ENCODE measurements at places on chromosomes 2 and 18.

- H3K27me3 ChIP-seq: peaks cover 98% of the 10 kb centered on the region
- no peak overlapping the region for H3K27ac ChIP-seq
- H3K36me3 ChIP-seq: no peaks in the 10 kb centered on the region
- no peak overlapping the region for H3K4me3 ChIP-seq
- H3K4me1 ChIP-seq: peaks cover 16% of the 10 kb centered on the region
Observed at GRCh38 chr2:172093416-172094293, 8.3 kb downstream of the DLX1 start.

DNA sequence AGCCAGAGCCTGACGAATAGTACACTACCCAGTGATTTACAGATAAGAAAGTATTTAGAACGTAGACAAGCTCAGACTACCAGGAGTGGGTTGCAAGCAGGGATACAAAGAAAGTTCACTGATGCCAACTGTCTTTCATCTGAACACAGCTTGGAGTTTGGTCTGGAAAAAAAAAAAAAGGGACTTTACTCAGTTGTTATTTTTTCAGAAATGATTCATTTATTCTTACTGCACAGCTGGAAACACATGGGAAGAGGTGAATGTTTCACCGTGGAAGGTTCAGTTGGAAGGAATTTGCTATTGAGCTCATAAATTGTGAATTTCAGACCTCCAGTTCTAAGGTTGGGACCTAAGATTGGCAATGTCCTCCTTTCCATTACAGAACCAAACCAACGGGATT, 259.7 kb downstream of the ETAA1 start:
- H3K27me3 ChIP-seq: no peaks in the 10 kb centered on the region
- DNase-seq: no peak
- no peak overlapping the region for H3K27ac ChIP-seq
- H3K4me1 ChIP-seq: no peaks in the 10 kb centered on the region

- H3K4me1 ChIP-seq: no peaks in the 10 kb centered on the region
- H3K27me3 ChIP-seq: no peaks in the 10 kb centered on the region
- no peak for DNase-seq
- H3K27ac ChIP-seq: no peak overlapping the region
Observed at GRCh38 chr2:172397148-172397834, 30.1 kb upstream of the ITGA6 start.

- H3K4me1 ChIP-seq: peaks cover 13% of the 10 kb centered on the region
- H3K4me3 ChIP-seq: no peak overlapping the region
- no peaks in the 10 kb centered on the region for H3K36me3 ChIP-seq
- no peaks in the 10 kb centered on the region for H3K27me3 ChIP-seq
- H3K27ac ChIP-seq: no peak overlapping the region
Observed at GRCh38 chr2:105775809-105776559, 31.3 kb downstream of the NCK2 start.

GRCh38 chr2:109558076-109558882, 55.5 kb downstream of the SEPTIN10 start:
- H3K4me1 ChIP-seq: no peaks in the 10 kb centered on the region
- peaks cover 7% of the 10 kb centered on the region for H3K36me3 ChIP-seq
- no peak for DNase-seq
- no peak overlapping the region for H3K4me3 ChIP-seq
- H3K27ac ChIP-seq: no peak overlapping the region

DNA sequence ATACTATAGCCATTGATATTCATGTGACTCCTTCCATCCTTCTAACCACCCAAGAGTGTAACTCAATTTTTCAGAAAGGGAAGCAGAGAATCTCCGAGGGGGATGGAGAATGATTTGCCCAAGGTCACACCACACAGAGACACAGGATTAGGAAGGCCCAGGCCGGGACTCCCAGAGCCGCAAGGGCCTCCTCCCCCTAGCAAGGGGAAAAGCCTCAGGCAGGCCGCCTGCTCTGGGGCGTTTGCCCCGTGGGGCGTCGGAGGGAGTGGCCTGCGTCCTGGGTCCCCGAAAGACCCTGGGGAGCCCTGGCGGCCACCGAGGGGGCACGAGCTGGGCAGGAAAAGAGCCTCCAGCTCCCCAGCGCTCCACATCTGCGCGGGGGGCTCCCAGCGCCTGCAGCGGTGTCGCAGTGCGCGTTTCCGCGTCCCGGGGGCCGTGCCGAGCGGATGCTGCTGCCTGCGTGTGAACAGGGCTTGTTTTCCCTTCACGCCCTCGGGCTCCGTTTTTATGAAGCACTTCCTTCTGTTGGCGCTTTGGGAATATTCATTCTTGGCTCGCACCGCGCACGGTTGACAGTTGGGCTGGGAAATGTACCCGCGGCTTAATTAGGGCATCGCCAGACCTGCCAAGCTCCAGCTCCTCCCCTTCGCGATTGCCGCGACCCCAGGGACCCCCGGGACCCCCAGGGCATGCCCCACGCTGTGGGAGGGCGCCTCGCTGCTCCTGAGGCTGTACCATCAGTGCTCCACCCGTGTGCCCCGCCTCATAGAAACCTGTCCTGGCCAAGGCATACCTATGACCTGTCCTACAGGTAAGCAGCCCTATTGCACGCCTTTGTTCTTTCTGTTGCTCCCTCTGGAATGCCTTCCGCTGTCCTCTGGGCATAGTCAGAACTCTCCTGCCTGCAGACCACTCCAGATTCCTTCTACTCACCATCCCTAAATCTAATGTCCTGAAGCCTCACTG, 158.9 kb upstream of the GLI2 start:
- H3K4me3 ChIP-seq: no peak overlapping the region
- H3K27ac ChIP-seq: no peak overlapping the region
- H3K27me3 ChIP-seq: peaks cover 43% of the 10 kb centered on the region
- no peaks in the 10 kb centered on the region for H3K36me3 ChIP-seq
- no peak for DNase-seq
- peaks cover 4% of the 10 kb centered on the region for H3K4me1 ChIP-seq

- no peak overlapping the region for H3K27ac ChIP-seq
- DNase-seq: no peak
- H3K36me3 ChIP-seq: no peaks in the 10 kb centered on the region
- no peak overlapping the region for H3K4me3 ChIP-seq
- peaks cover 6% of the 10 kb centered on the region for H3K4me1 ChIP-seq
Observed at GRCh38 chr2:64489081-64489751, 34.9 kb upstream of the AFTPH start.

DNA sequence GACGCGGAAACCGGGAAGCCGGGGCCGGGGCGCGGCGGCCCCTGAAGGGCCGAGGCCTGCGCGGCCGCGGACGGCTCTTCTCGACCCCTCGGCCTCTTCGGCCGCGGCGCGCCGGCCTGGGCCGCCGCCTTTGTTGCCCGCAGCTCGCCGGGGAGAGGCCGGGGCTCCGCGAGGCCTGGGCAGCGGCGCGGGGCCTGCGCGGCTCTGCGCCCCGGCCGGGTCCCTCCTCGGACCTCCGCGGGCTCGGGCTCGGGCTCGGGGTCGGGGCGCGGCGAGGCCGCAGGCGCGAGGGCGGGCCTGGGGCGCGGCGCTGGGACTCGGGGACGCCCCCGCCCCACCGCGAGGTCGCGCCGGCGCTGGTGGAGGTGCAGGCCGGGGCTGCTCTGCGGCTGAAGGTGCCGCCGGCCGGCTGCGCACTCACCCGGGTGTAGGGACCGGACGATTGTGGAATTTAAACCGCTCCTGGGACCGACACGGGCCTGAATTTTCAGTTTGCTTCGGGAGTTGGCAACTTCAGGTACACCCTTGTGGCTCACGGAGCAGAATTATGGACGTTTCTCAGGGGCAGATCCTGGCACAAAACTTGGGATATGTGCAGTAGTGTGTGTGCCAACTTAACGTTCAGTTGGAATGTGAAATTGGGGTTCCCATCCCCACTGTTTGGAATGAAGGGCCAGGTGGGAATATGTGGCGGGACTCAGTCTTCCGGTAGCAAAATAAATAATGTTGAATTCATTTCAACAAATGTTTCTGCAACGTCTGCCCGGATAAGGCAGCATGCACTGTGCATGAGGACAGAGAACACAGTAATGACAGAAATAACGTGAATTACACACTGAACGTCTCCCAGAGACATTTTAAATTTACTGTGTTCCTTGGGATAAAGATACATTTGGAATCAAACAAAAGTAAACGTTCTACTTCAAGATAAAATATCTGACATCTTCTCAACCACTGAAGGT, 787 bp downstream of the SOCS6 start:
- peak overlapping the region; percentile 98 for H3K4me3 ChIP-seq
- DNase-seq: peak; percentile 36
- H3K27ac ChIP-seq: peak overlapping the region; percentile 70
- no peaks in the 10 kb centered on the region for H3K36me3 ChIP-seq
- H3K4me1 ChIP-seq: peaks cover 4% of the 10 kb centered on the region

DNA sequence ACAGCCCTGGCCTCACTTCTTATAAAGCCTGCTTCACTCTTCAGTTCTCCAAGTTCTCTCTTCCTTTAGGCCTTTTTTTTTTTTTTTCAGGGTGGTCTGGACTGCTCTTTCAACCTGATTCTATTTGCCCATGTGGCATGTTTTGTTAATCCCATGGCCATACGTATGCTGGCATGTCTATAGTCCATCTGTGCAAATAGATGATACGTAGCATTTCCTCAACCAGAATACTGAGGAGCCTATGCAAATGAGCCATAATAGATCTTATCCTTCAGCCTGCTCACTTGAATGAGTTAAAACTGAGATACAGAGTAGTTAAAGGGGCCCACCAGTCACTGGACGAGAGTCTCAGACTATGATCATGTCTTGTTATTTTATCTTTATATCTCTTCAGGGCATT, 265.2 kb upstream of the CXCR4 start:
- no peak for DNase-seq
- H3K27ac ChIP-seq: no peak overlapping the region
- H3K27me3 ChIP-seq: no peaks in the 10 kb centered on the region
- no peaks in the 10 kb centered on the region for H3K36me3 ChIP-seq
- H3K4me3 ChIP-seq: no peak overlapping the region
- no peaks in the 10 kb centered on the region for H3K4me1 ChIP-seq

DNA sequence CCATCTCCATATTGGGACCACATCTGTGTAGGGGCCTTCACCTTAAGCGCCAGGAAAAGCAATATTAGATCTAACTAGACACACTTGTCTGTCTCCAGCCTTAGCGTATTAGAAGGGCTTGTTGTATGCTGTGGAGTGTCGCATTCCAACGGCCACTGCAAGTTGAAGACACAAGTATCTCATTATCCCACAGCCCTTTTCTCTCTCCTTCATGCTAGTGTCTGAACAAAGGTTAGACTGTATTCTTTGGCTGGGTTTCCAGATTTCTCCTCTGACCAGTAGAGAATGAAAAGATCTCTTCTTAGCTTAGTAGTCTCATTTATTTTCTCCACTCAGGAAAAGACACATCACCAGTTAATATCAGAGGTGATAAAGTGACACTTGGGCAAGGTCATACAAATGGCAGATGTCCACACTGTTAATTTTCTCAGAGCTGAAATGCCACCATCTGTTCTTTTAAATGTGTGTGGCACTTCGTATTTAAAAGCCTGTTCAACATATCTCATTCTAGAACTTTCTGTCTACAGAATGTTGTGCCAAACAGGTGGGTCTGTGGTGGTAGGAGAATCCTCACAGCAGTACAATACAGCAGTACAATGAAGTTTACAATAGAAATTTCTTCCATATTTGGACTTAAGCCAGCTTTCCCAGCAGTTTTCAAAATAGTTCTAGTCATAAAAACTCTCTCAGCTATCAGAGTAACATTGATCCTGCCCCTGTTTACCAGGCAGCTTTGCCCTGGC, 94.0 kb upstream of the ITGA6 start:
- no peaks in the 10 kb centered on the region for H3K36me3 ChIP-seq
- H3K4me1 ChIP-seq: no peaks in the 10 kb centered on the region
- DNase-seq: no peak
- H3K27me3 ChIP-seq: no peaks in the 10 kb centered on the region
- no peak overlapping the region for H3K27ac ChIP-seq
- H3K4me3 ChIP-seq: no peak overlapping the region

DNA sequence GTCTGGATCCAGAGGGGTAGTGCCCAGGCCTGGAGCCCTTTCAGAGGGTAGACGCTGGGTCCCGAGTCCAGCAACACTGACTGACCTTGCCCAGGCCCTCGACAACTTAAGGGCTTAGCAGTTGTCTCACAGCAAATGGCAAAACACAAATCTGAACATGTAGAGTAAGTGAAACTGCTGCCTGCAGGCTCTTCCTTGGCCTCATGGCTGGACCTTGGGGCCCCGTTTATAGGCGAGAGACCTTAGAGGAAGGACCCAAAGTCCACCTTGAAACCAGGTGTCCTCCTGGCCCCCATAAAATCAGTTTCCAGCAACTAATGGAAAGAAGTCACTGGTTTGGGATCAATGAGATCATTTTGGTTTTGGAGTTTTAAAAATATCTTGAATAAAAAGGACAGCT, 154.4 kb downstream of the MYO1B start:
- H3K4me3 ChIP-seq: no peak overlapping the region
- peaks cover 20% of the 10 kb centered on the region for H3K4me1 ChIP-seq
- H3K27ac ChIP-seq: peak overlapping the region; percentile 32
- H3K36me3 ChIP-seq: peaks cover 16% of the 10 kb centered on the region
- no peaks in the 10 kb centered on the region for H3K27me3 ChIP-seq

Data from neuronal stem cell (in vitro differentiated cells).